ENCODE measurements at places on chromosomes 7 and 10.

GRCh38 chr10:52348037-52348564 is 34.0 kb downstream of the DKK1 start:
- no peak for DNase-seq

GRCh38 chr7:81094952-81095351 is 176.1 kb upstream of the SEMA3C start:
- no peak for DNase-seq

- DNase-seq = peak; percentile 66
Observed at GRCh38 chr7:128705891-128706333, 33.2 kb upstream of the CALU start.

GRCh38 chr10:62870866-62871265 is 54.7 kb upstream of the EGR2 start:
- no peak for DNase-seq

- DNase-seq = no peak
Observed at GRCh38 chr10:129095680-129096064, 371.4 kb upstream of the MGMT start.

- DNase-seq = peak; percentile 76
Observed at GRCh38 chr10:95651346-95652060, 5.0 kb downstream of the ALDH18A1 start.

DNA sequence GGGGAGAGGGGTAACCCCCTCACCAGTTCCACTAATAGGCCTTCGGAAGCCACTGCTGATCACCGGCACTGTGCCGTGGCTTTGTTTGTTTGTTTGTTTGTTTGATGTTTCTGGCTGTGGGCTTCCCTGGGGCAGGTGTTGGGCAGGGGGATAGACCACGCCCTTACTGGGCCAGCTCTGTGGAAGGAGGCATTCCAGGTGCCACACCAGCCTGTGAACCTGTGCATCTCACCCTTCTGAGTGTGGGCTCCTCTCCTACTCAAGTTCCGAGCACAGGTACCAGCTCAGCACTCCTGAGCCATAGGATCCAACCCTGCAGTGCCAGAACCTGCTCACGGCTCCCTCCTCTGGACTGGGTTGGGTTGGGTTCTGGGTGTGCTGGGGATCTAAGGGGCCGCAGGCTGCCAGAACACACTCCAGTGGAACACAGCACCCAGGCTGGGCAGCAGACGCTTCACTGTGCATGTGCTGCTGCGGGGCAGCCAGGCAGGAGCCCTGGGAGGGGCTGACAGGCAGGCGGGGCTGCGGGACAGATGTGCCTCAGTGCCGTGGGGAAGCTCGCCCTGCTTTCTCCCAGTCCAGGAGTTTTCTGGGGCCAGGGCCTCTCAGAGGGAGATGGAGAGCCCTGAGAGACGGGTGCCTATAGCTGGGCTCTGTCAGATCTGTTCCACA is 1053.9 kb downstream of the CNTNAP2 start:
- no peak for DNase-seq

DNA sequence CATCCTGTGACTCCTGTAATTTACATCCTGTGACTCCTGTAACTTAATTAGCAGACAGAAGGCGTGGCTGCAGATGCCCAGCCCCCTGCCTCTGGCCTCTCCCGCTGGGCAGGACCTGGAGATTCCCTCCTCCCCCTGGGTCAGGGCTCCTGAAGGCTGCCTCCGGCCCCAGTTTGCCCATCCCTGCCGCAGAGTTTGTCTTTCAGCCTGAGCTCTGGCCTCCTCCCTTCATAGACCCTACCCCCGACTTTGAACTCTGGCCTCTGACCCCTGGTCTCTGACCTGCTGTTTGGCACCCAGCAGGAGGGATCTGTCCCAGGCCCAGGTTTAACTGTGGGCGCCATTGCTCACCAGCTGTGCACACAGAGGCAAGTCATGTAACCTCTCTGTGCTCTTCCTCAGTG is 45.6 kb downstream of the ELFN1 start:
- no peak for DNase-seq

GRCh38 chr10:14588084-14588937 is 186.4 kb downstream of the FAM107B start:
- DNase-seq = peak; percentile 99

DNA sequence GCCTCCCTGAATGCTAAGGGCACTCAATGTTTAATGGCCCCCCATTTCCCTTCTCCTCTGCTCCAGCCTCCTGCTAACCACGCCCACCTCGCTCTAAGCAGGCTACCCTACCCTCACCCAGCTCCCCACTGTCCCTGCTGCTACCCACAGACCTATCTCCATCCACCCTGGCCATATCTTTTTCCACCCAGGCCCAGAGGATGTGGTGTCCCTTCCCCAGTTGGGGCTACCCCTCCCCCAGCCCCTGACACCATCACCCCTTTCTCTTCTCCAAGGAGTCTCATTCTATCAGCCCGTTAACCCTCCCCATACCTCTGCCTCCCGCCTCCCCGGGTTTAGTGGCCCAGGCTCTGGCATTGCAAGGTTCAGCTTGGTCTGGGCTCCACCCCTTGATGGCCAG is 28.9 kb upstream of the PPIF start:
- DNase-seq = no peak

DNA sequence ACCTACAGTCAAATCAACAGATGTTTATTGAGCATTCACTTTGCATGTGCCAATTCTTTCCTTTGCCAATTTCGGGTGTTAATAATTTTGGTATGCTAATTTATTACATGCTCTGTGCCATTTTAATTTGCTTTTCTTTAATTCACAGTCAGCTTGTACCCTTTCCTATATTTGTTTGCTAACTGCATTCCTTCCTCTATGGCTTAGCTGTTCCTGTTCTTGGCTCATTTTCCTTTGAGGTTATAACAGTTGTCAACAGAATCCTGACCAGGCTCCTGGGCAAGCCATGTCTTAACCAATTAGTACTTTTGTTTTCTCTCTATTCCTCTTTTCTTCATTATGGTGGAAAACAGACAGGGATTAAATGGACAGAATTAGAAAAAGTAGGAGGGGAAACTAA is 73.6 kb upstream of the RPA3 start:
- DNase-seq = no peak

DNA sequence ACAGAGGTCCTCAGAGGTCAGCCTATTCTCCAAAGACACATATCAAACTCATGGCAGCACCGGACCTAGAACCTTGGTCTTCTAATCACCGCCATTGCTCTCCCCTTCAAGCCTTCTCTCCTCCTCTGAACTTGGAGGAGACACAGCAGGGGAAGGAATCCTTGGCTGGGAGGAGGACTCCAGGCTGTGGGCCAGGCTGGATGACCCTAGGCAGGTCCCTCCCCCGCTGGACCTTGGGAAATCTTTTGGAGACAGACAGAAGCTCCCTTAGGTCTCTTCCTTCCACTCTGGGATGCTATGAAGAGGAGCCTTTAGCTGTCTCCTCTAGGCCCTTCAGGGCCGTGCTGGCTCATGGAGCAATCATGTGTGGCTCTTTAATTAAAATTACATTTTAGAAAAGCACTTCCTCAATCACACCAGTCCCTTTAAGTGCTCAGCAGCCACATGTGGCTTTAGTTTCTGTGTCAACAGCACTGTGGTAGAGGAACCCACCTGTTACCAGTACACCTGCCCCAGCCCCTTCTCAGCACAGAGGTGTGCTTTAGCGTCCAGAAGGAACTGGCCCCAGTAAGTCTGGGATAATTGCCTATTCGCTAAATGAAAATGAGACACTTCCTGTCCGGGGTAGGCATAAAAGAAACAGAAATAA is 238.2 kb downstream of the CELF2 start:
- DNase-seq = no peak

- DNase-seq = peak; percentile 22
Observed at GRCh38 chr7:87878208-87878735, 2.0 kb downstream of the DBF4 start.

DNA sequence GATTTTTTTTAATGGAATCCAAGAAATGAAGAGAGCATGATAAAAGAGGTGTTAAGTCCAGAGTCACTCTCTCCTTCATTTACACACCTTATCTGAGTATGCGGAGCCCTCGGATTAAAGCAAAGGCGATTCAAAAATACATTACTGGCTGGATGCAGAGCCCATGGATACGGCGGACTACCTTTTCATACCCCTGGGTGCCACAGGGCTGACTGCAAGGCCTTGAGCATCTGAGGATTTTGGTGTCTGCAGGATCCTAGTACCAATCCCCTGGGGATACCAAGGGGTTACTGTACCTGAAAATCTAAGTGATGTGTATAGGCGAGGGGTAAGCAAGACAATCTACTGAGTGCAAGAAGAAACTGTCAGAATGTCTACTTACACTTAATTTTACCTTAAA is 20.5 kb downstream of the PIP4K2A start:
- DNase-seq = no peak

GRCh38 chr10:76732306-76732705 is 905.3 kb downstream of the KCNMA1 start:
- no peak for DNase-seq

DNA sequence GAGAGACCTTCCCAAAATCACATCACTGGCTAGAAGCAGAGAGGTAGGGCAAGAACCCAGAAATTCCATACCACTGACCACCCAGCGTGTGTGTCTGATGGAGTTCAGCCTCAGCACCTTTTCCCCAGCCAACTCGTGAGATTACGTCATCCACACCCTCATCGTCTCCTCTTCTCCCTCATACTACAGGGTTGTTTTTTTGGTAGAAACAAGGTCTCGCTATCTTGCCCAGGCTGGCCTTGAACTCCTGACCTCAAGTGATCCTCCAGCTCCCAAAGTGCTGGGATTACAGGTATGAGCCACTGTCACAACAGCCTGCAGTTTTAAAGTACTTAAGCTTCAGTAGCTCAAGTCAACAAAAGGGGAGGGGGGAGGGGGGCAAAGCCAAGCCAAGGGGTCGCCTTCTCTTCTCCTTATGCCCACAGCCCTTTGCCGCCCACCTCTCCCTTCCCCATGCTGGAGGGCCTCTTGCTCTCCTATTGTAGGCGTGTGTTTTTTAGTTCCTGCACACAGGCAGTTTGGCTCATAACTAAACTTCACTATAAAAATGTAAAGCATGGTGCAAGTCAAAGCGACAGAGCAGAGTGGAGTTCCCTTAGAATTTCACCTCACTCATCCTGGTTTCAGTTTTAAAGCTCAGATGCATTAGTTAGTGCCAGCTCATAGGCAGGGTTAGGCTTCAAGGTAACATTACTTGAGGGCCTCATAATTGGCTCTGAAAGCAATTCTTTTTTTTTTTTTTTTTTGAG is 5.2 kb upstream of the PRDX3 start:
- DNase-seq = no peak

DNA sequence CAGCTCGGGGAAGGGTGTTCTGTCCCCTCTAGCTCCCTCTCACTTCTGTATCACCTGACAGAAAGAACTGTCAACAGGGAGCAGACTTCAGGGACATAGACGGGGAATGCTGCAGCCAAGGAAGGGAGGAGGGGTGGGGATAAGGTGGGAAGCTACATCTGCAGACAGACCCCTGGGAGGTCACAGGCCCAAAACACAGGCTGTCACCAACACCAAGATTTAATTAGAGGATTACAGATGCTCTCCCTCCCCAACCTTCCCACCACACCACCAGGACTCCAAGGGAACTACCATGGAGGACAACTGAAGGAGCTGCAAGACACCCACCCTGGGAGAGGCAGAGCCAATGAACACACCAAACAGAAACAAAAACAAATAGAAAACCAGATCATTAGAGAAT is 425.2 kb upstream of the VSTM2A start:
- DNase-seq = no peak

GRCh38 chr10:68269562-68270290 is 37.8 kb upstream of the ATOH7 start:
- DNase-seq = no peak

DNA sequence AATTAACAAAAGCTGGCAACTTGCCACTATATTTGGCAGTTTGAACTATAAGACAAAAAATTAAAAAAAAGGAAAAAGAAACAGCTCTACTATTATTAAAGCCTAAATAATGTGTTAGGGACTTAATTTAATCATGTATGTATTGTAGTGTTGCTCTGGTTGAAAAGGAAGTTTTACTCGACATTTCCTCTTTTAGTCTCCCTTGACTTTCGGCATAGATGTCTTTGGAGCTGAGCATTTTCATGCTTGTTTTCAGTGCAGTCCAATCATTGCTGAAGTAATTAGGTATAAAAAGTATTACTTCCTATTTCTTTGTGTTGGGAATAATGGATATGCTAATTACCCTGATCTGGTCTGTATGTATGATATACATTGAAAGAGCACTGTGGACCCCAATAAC is 216.8 kb upstream of the KLF6 start:
- DNase-seq = no peak

- no peak for DNase-seq
Observed at GRCh38 chr7:88073626-88074025, 139.6 kb downstream of the ADAM22 start.

GRCh38 chr10:77582710-77583115 is 54.9 kb downstream of the KCNMA1 start:
- peak; percentile 83 for DNase-seq

DNA sequence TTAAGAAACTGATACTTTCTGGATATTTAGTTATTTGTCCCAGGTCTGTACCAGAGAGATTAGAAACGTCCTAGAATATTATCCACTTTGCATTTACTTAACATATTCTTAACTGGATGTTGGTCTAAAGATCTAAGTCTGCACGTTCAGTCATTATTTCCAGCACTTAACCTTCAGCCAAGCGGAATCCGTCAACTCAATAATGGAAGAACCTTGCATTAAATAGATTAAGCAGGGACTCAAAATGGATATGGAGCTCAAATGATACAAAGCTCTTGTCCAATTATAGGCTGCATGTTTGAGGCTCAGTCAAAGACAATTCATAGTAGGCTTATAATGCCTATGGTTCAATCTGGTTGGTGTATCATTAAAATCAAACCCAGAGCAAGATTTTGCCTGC is 162.9 kb downstream of the SEMA3D start:
- no peak for DNase-seq

- peak; percentile 93 for DNase-seq
Observed at GRCh38 chr10:103491729-103492364, 1.7 kb upstream of the NEURL1 start.

GRCh38 chr10:94878649-94879048 is 59.8 kb upstream of the CYP2C9 start:
- no peak for DNase-seq

- no peak for DNase-seq
Observed at GRCh38 chr7:153370092-153370491, 610.5 kb downstream of the ACTR3B start.

GRCh38 chr7:157475601-157476000 is 138.8 kb downstream of the DNAJB6 start:
- DNase-seq = no peak

DNA sequence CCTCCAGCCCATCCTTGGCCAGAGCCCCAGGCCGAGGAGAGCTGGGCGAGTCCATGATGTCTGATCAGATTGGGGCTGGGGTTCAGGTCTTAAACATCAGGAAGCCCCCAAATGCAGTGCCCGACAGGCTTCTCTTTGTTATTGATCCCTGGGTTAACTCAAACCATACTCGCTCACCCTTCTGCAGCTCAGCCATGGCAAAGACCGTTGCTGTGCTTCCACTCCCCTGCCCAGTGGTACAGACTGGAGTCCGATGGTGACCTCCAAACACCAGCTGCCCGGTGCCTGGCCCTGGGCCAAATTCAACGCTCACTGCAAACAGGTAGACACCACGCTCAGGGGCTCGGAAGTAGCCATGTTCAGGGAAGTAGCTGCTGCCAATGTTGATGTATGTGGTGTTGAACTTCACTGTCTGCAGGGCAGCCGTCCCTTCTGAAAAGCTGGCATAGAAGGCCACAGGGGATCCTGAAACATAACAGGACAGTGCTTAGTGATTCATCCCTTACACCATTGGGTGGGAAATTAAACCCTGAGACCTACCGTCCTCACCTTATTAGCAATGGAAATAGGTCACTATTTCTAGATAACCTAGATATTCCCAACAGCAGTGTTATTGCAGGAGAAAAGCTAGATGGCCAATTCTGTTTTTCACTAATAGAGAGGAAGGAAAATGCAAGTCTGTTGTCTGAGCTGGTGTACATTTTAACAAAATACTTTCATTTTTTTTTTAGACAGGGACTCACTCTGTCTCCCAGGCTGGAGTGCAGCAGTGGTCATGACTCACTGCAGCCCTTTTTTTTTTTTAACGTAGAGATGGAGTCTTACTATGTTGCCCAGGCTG is 20.5 kb downstream of the MMRN2 start:
- DNase-seq = peak; percentile 67

Measured in fibroblast of skin of back (primary cell).